ENCODE measurements at places on chromosomes 2 and 18.
A peak's percentile ranks its signal among the peaks of the same experiment; 100 is the strongest.

- no peak for DNase-seq
These were observed 43.0 kb downstream of the NGEF start for GRCh38 chr2:232970051-232970450.

DNA sequence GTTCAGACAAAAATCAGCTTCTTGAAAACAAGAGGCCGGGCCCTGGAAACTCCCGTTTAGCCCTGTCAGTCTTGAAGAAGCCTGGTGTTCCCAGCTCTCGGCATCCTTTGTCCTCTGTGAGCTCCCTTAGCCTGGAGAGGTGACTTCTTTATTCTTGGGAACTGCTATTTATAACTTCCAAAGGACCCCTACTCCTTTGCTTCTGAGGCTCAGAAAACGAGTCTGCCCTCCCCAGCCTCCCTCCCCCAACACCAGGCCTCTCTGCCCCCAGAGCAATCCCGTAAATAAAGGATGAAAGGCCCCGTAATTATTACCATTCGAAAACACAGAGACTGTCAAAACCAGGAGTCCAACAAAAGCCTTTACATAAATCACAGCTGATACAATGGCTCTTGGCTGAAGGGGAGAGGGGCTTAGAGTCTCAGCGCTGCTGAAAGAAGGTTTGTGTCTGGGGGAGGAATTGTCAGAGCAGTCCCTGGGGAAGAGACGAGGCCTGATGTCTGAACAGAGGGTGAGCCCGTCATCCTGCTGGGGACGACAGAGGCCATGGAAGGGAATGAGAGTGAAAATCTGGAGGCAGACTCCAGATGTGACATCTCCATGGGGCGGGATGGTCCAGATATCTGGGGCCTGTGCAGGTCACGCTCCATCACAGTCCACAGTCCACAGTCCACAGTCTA, 283.0 kb downstream of the MYCN start:
- no peak for DNase-seq

GRCh38 chr2:34162231-34162630, 563.1 kb upstream of the FAM98A start:
- DNase-seq = no peak

DNA sequence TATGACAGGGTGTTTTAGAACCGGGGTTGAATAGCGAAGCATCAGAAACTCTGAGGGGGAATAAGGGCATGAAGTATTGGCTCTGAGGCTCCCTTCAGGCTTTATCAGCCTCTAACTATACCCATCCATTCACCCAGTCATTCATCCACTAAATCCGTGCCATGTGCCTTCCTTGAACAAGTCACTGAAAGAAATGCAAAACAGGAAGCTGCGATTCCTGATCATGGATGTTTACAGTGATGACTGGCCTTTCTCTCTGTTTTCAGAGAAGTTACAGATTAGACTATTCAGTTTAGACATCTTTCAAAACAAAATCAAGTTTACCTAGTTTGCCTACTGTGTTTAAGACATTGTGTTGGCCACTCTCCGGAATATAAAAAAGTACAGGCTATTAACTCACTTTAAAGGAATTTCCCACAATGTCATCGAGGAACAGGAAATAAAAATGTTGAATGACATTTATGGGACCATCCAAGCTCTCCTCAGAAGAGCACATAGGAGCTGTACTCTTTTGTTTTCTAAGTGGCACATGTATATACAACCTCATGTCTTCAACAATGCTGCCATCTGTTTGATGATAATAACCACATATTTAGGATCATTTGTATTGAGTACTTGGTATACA, 43.8 kb upstream of the SLC14A1 start:
- no peak for DNase-seq

- DNase-seq = no peak
These were observed 36.7 kb downstream of the TRABD2A start for GRCh38 chr2:84844141-84844540.

DNA sequence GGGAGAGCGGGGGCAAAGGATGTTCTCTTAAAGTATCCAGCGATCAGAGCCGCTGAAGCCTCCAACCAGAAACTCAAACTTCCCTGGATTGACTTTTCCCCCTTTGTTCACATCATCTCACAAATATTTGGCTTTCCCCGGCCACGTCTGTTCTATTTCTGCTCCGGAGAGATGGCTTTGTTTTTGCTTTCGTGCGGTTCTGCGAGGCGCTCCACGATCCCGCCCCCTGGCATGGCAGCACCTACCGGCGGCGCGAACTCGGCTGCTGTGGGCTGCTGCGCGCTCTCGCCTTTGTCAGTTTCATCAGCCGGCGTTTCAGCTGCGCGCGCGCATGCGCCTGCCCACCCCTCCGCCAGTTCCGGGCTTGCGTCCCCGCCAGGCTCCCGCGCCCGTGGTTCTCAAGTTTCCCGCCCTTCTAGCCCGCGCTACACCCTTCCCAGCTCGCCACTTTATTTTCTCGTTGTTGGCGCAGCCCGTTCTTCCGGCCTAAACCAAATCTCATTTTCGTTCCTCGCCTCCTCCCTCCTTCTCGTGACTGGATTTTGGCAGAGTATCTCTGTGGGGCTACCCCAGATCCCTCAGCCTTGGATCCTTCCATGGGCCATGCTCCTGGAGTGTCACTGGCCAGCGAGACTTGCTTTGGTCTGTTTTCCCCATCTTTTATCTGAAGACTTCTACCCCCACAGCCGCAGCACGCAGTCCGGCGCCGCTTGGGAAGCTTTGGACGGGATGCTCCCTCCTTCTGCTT, 98.0 kb downstream of the INSIG2 start:
- peak; percentile 92 for DNase-seq

DNA sequence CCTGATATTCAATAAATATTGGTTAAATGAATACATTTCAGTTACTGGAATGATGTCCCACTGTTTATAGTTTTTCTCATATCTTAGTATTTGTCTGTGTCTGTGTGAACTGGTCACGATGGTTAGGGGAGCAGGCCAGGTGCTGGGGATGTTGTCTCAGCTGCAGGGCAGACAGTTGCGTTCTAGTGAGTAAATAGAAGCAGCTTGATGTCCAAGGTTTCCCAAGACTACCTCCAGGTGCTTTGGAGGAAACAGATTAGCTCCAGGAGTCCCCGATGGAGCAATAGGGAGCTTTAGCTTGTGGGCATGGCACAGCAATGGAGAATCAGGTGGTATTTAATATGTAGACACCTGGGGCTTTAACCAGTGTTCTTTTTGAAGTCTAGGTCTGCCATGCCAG, 75.5 kb downstream of the GULP1 start:
- DNase-seq = no peak

DNA sequence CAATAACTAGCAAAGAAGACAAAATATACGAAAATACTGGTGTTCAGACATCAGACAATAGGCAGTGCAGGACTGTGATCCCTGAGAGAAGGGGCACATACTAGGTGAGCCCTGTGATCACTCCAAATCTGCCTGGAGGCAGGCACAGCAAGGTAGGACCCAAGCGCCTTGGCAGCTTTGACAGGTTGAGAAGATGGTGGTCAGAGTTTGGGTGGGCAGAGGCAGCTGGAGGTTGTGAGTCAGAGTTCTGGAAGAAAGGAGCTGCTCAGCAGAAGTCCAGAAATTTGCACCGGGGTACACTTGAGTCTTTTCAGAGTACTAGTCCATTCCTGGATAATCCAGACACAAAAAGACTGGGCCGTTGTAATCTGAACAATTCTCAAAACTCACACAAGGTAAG, 14.0 kb downstream of the KIF1A start:
- no peak for DNase-seq

GRCh38 chr2:105915005-105915558, 170.4 kb downstream of the NCK2 start:
- no peak for DNase-seq

GRCh38 chr18:74724186-74724585, 126.5 kb downstream of the ZNF407 start:
- DNase-seq = no peak

- DNase-seq = no peak
These were observed 21.6 kb downstream of the KIF1A start for GRCh38 chr2:240798327-240798905.

DNA sequence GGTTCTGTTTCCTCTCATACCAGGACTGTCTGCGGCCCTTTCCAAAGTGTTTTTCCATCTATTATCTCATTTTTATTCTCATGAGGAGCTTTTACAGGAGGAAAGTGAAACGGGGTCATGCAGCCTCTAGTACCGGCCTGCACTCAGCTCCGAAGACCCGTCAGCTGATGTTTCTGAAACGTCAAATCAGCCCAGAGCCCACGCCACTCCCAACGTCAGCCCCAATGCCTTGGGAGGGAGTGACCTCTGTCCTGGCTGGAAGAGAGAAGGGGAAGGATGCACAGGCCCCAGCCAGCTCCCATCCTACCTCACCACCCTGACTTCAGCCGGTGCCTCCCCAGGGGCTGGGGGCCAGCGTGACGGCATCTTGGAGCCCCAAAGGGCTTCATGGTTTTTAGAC, 58.5 kb downstream of the ADCY3 start:
- DNase-seq = no peak

DNA sequence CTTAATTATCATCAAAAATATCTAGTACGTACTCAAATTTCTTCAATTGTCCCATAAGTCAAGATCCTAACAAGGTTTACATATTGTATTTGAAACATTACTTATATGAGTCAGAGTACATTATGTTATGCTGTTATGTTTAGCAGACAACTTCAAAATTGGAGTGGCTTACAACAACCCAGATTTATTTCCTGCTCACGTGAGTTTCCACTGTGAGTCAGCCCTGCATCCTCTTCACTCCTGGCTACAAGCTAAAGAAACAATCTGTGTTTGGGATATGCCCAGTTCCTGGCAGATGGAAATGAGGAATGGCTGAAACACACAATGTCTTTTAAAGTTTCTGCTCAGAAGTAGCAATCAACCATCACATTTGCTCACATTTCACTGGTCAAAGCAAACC, 31.5 kb upstream of the TANC1 start:
- DNase-seq = no peak

- DNase-seq = no peak
These were observed 170.9 kb upstream of the SIX2 start for GRCh38 chr2:45180033-45180746.

- no peak for DNase-seq
These were observed 297.8 kb upstream of the SESTD1 start for GRCh38 chr2:179562330-179562885.

- DNase-seq = no peak
These were observed 97.6 kb upstream of the MAP3K20 start for GRCh38 chr2:172978063-172978383.

GRCh38 chr2:102635317-102635716, 16.0 kb downstream of the SLC9A2 start:
- no peak for DNase-seq

- no peak for DNase-seq
These were observed 132.8 kb downstream of the TTC27 start for GRCh38 chr2:32760628-32761027.

GRCh38 chr2:205685314-205686055, 3.2 kb downstream of the NRP2 start:
- peak; percentile 68 for DNase-seq

GRCh38 chr2:199862788-199863187, 11.8 kb upstream of the FTCDNL1 start:
- peak; percentile 7 for DNase-seq

GRCh38 chr18:78511666-78512601, 467.7 kb upstream of the SALL3 start:
- DNase-seq = no peak

DNA sequence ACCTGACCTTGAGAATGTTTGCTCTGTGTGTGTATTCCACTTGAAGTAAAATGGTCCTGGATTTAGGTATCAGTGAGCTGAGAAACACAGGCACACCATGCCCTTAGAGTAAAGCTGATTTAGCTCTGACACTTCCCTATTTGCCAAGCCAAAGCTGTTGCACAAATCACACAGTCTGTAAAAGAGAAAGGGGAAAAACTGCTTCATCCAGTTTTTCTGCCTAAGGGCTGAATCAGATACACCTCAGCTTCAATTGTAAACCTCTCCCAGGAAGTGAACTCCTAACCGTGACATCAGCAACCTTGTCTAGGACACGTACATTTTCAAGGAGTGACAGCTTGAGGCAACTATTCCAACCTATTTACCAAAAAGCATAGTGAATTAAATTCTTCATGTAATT, 150.4 kb downstream of the NR4A2 start:
- DNase-seq = no peak

- DNase-seq = no peak
These were observed 195.3 kb downstream of the MGAT5 start for GRCh38 chr2:134449157-134449556.

GRCh38 chr2:138469411-138469810, 32.2 kb upstream of the SPOPL start:
- no peak for DNase-seq

DNA sequence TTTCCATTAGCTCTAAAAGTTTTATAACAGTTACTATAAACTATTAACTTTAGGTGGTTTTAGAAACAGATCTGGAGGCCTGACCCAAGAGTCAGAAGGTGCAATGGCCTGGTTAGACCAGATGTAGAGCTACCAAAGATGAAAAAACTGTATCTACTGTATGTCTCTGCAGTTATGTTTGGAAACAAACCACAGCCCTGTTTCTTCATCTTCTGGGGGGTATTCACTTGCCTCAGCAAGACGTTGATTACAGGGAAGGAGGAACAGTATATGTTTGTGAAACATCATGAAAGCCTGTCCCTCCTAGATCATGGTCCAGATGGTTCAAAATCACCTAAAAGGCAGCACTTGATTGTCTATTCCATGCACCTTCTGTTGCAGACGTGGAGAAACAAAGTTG, 220.2 kb downstream of the SUCLG1 start:
- no peak for DNase-seq

GRCh38 chr18:69538849-69539248, 138.2 kb downstream of the DOK6 start:
- DNase-seq = no peak

GRCh38 chr2:69097148-69097610, 84.2 kb downstream of the ANTXR1 start:
- peak; percentile 49 for DNase-seq

DNA sequence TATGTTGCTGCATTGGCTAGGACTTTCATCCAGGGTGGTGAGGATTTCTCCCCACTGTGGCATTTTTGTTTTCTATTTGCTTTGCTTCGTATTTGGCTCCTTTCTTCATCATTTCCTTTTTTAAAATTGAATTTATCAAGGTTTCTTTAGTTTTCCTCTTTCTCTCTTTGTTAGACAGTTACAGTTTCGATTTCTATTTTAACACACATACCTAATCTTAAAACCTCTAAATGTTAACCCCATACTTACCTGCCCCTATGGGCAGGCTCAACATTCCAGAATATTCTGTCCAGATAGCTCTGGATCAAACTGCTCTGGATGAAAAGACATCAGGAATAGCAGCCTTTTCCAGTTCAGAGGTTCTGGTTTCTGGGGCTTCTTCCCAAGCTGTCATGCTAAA, 49.2 kb downstream of the DIPK1C start:
- no peak for DNase-seq

DNA sequence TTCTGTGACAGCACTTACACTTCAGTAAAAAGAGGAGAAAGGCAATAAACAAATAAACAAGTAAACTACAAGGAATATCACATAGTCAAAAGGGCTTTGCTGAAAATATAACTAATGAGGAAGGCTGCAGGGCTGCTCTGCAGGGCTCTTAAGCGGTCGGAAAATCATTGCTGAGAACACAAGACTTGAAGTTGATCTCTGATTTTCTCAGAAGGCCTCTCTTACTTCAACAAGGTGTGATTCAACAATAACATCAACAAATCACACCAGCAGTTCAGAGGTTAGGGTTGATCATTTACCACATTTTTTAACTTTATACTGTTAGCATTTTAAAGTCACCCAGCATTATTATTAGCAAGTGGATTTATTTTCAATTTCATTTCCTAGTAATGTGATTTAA, 215.6 kb downstream of the ARHGAP15 start:
- DNase-seq = no peak

GRCh38 chr2:72754628-72755320, 71.1 kb downstream of the EXOC6B start:
- DNase-seq = no peak

GRCh38 chr2:223995569-223995968, 38.3 kb downstream of the MRPL44 start:
- DNase-seq = peak; percentile 62

GRCh38 chr2:37739153-37739552, 67.7 kb upstream of the CDC42EP3 start:
- DNase-seq = no peak

All from cardiac muscle cell (in vitro differentiated cells and primary cell).